Globus pallidus (tissue), 1 donor: ENCODE measurements at places on chromosomes 2 and 18.

- DNase-seq: no peak
These were observed 22.4 kb downstream of the RTP5 start for GRCh38 chr2:241891988-241892298.

GRCh38 chr2:88146590-88146989, 18.7 kb upstream of the FABP1 start:
- no peak for DNase-seq

- no peak for DNase-seq
These were observed 737.2 kb upstream of the RAB6C start for GRCh38 chr2:129242269-129242668.

DNA sequence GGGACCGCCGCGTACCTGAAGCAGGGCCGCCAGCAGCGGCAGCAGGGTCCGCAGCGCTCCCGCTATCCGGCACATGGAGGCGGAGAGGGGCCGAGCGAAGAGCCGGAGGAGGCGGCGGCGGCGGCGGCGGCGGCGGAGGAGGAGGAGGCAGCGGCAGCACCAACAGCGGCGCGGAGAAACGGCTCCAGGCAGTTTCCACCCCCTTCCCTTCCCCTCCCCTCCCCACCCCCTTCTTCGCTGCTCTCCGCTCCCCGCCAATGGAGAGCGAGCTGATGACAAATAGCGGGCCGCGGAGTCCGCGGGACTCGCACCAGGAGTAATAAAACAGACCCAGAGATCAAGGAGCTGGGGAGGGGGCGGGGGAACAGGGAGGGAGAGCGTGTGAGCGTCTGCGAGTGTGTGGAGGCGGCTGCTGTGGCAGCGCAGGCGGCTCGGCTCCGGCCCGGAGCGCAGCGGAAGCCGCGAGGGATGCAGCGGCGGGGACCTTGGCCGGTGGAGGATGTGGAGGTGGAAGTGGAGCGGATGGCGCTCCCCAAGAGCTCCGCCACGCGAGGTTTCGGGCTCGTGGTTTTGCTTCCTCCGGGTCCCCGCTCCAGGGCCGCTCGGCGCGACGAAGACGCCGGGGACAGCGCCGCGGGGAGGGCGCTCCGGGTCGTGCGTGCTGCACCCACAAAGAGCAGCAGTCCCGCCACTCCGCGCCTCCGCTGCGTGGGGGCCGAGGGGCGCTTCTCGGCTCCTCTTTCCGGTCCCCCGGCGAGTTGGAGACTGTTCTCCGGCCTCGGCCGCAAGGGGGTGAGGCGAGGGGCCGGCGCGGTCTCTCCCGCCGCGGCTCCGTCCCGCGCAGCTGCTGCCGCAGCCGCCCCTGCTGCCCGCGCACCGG, at the start of gene CDH2:
CDH2 (minus strand) TSS at position 183 of the 880 bp plus-strand sequence; CDS start at position 75, 108 bp downstream.
- peak; percentile 89 for DNase-seq

GRCh38 chr2:190847504-190848081, 33.0 kb upstream of the GLS start:
- DNase-seq: no peak

- DNase-seq: no peak
These were observed 836.1 kb downstream of the CBLN2 start for GRCh38 chr18:71707985-71708500.

GRCh38 chr2:111702119-111702803, 181.7 kb downstream of the ANAPC1 start:
- DNase-seq: no peak

- no peak for DNase-seq
These were observed 273.2 kb upstream of the CCDC68 start for GRCh38 chr18:55232506-55232905.

GRCh38 chr2:218482651-218483050, 63.7 kb downstream of the VIL1 start:
- DNase-seq: no peak

DNA sequence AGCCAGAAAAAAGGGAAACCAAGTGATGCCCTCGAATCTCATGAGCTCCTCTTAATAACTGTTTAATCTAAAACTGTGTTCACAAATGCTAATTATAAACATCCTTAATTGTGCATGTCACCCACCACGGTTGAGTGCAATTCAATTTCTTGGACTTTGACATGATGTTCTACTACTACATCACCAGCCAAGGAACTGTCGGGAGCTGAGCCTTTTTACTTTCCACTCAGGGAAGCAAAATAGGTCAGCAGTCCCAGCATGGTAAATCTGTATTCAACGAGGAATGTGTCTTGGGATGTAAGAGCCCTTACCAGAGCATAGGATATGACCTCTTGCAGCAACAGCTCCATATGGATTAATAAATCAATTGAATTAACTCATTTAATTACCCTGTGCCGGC, 20.8 kb upstream of the REG3G start:
- no peak for DNase-seq

- no peak for DNase-seq
These were observed 129.8 kb upstream of the EPAS1 start for GRCh38 chr2:46167406-46167805.

DNA sequence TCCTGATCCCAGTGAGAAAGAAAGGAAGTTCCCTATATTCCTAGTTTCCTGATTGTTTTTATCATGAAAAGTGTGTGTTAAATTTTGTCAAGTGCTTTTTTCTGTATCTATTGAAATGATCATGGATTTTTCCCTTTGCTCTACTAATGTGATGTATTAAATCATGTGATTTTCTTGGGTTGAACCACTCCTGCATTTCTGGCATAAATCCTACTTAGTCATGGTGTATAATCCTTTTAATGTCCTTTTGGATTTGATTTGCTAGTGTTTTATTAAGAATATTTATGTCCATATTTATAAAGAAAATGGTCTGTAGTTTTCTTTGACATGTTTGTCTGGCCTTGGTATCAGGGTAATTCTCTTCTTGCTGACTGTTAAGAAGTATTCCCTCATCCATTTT, 87.3 kb upstream of the CNGA3 start:
- no peak for DNase-seq

- no peak for DNase-seq
These were observed 32.6 kb upstream of the CPS1 start for GRCh38 chr2:210523650-210524289.

DNA sequence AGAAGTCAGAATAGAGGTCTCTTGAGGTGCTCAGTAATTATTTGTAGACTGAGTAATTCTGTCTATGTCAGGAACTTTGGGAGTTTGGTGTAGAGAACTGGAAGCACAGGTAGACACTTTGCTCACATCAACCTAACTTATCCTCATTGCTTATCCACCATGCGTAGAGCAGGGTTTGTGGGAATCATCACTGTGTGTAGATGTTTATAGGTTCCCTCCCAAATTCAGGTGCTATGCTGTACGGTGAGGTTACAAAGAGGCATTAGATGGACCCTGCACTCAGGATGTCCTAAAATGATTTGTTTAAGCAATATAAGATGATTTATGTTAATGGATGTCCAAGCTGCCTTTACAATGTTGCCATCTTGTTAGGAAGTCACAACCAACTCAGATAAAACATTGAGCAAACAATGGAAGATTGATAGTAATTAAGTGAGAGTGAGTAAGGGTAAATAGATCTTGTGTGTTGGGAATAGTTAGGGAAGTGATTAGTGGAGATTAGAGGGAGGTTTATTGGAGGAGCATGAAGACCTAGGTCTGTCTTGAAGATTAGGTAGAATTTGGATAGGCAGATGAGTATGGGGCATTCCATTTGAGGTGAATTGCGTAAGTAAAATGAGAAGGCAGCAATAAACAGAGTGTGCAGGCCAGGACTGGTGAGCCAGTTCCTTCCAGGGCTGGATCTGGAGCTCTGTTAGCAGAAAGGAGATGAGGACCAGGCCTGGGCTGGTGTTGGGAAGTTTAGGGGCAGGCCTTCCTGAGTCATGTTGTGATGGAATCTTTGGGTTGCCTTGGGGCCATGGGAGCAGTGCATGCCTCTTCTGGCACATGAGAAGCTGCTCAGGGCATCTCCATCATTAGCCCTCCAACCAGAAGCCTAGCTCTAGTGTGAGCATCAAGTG, 12.1 kb downstream of the EPAS1 start:
- DNase-seq: no peak

GRCh38 chr2:174180165-174180724, 68.1 kb downstream of the OLA1 start:
- no peak for DNase-seq

DNA sequence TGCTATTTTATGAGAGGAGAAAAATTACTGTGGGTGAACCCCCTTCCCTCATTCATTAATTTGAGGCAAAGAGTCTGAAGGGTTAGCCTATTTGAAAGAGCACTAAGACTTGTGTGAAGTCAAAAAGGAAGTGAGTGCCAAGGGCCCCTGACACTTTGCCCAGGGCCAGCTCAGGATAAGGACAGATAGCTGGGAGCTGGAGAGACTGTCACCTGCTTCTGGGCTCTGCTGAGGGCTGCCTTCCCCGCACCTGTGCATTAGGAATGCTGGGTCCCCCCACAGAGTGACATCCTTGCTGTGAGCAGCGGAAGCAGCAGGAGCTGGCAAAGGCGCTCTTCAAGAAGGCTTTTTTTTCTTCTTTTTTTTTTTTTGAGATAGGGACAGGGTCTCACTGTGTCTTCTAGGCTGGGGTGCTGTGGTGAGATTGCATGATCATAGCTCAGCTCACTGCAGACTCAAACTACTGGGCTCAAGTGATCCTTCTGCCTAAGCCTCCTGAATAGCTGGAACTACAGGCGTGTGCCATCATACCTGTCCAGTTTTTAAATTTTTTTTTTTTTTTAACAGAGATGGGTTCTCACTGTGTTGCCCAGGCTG, 148.3 kb downstream of the AQP4 start:
- no peak for DNase-seq

GRCh38 chr2:9032536-9033255, 29.2 kb upstream of the MBOAT2 start:
- DNase-seq: no peak

DNA sequence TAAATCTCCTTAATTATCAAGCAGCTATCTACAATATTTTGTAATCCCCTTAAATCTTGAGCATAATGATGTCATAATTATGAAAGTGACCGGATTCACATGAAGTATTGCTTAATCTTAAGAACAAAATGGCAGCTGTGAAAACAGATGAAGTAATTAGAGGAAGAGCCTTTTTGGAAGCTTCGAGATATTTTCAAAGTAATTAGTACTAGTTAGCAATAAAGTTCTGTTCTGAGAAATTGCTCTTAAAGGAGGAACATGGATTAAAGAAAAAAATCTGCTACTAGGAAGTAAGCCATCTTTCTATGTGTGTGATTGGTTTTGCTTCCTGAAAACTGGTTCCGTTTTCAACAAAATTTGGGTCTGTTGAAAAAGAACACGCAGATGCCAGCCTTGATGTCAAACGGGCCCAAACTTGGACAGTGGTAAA, 18.3 kb downstream of the CLUL1 start:
- no peak for DNase-seq

- no peak for DNase-seq
These were observed 443.7 kb downstream of the DSEL start for GRCh38 chr18:67072791-67073190.

- DNase-seq: peak; percentile 26
These were observed 2.9 kb upstream of the EPAS1 start for GRCh38 chr2:46294176-46294836.

- DNase-seq: no peak
These were observed 419.0 kb upstream of the MMADHC start for GRCh38 chr2:150006591-150006990.

- no peak for DNase-seq
These were observed 149.1 kb downstream of the GREB1L start for GRCh38 chr18:21391074-21391673.

- peak; percentile 23 for DNase-seq
These were observed 29.7 kb downstream of the NOL10 start for GRCh38 chr2:10659898-10660568.

- DNase-seq: no peak
These were observed 102.1 kb upstream of the HS6ST1 start for GRCh38 chr2:128420776-128421175.

- no peak for DNase-seq
These were observed 199.2 kb upstream of the TNP1 start for GRCh38 chr2:217058791-217059755.

GRCh38 chr2:233836359-233836758, 18.0 kb downstream of the HJURP start:
- no peak for DNase-seq

GRCh38 chr2:61928826-61929461, 23.5 kb downstream of the COMMD1 start:
- no peak for DNase-seq

- no peak for DNase-seq
These were observed 414.2 kb upstream of the CHAC2 start for GRCh38 chr2:53353135-53354114.

DNA sequence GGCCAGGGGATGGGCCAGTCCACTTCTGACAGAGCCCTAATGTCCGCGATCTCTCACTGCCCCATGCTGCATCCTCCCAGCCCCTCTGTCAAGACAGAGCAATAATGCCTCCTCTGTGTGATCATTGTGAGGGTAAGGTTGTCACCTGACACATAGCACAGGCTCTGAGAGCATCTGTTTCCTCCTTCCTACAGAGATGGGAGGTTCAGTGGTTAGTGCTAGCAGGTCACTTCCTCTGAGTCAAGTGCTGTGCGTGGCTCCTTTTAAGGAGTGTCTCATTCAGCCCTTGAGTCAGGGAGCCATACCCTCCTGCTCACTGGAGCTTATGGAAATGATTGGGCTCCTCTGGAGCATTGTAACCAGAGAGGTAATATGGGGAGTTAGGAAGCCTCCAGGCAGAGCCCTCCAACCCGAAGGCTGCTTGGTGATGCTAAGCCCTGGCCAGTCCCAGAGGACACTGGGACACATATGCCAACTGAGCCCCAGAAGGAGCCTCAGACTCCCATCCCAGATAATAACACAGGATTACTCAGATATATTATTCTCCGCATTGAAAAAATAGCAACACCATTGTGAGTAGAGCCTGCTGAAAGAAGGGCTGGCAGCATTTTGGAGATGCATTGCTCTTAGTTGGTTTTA, 189.0 kb downstream of the GALNT1 start:
- DNase-seq: no peak

DNA sequence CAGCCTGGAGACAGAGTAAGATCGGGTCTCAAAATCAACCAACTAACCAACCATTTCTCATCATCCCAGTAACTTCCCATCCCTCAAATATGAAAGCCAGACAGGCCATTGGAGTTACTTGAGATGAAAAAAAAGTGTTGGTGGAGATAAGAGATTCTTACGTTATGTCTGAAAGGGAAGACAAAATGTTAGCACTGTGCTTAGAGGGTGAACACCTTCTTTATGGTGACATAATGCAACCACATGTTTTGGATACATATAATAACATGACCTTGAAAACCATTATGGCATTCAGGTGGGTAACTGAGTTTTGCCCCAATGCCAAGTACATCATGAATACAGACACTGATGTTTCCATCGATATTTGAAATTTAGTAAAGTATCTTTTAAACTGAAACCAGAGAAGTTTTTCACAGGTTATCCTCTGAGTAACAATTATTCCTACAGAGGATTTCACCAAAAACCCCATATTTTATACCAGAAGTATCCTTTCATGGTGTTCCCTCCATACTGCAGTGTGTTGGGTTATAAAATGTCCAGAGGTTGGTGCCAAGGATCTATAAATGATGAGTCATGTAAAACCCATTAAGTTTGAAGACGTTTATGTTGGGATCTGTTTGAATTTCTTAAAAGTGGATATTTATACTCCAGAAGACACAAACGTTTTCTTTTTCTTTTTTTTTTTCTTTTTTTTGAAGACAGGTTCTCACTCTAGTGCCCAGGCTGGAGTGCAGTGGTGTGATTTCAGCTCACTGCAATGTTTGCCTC, 45.5 kb downstream of the AAK1 start:
- no peak for DNase-seq

GRCh38 chr18:63567825-63568224, 19.3 kb upstream of the SERPINB13 start:
- DNase-seq: no peak

- DNase-seq: no peak
These were observed 60.3 kb downstream of the MEX3C start for GRCh38 chr18:51137026-51137729.

GRCh38 chr2:16103614-16104314, 163.4 kb downstream of the MYCN start:
- DNase-seq: no peak

- peak; percentile 33 for DNase-seq
These were observed 102.9 kb upstream of the SLC8A1 start for GRCh38 chr2:40554665-40555294.
